ENCODE measurements at places on chromosomes 7 and 10. TPM values are rescaled to one million over a fixed set of nuclear protein-coding genes. Genes with fewer than 3 reads are reported as not detected.

The RAB19 gene
- 5.7 TPM for total RNA-seq

The GPR26 gene
- total RNA-seq: not detected

The PRLHR gene
- total RNA-seq: not detected

The RADIL gene
- 0.29 TPM for total RNA-seq

The LIPK gene
- total RNA-seq: not detected

The INTS15 gene
- 39.6 TPM for total RNA-seq

The NPSR1 gene
- total RNA-seq: not detected

The PDE6C gene
- total RNA-seq: not detected

The GSDME gene
- 5.4 TPM for total RNA-seq

The PNLIP gene
- total RNA-seq: not detected

The CACNB2 gene
- not detected for total RNA-seq

The PNLIPRP3 gene
- not detected for total RNA-seq

The CREB5 gene
- total RNA-seq: not detected

The SPAG6 gene
- not detected for total RNA-seq

The GARIN1A gene
- 0.30 TPM for total RNA-seq

The PAPSS2 gene
- total RNA-seq: 0.04 TPM

The TMEM26 gene
- not detected for total RNA-seq

The SRI gene
- total RNA-seq: 276 TPM

Measured in activated CD8-positive, alpha-beta memory T cell treated with anti-CD3 and anti-CD28 coated beads for 36 hours (primary cell).